Liver (tissue), 10 donors: ENCODE measurements at places on chromosomes 2 and 18.

- no peak for DNase-seq
These were observed 3.7 kb downstream of the HDAC4 start for GRCh38 chr2:239396881-239397681.

DNA sequence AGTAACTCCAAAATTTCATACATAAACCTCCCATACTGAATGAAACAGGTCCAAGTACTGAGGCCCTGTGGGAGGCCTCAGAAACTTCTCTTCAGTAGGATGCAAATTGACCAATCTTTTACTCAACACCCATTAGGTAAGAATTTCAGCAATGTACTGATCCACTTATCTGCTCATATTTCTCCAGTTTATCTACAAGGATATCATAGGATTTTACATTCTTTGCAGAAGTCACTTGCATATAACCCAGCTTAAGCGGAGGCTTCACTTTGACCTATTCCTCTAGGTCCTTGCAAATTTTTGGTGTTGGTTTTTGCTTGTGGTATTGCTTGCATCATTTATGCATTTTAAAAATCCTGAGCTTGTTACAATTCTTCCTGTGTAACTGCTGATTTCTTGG lies 28.8 kb upstream of the SLC3A1 start:
- DNase-seq = no peak

GRCh38 chr2:29596584-29596983 lies 324.8 kb downstream of the ALK start:
- no peak for DNase-seq

- no peak for DNase-seq
These were observed 55.7 kb downstream of the SCN2A start for GRCh38 chr2:165294912-165295311.

DNA sequence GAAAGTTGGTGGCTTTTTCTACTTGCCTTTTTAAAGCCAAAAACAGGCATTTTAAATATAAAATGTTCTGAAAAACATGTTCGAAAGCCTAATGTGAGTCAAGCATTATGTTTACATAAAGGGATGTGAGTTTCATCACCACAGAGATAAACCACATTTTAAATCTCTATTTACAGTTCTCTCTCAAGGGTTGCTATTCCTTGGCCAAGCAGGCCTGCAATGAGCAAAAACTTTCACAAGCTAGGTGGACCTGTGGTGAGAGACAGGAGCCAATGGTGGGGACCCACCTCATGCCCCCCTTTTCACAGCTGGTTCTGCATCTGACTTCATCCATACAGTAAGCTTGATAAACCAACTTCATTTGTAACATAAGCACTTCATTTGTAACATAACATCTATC lies 65.1 kb downstream of the CUL3 start:
- DNase-seq = no peak

GRCh38 chr2:65403529-65403915 lies 28.9 kb downstream of the SPRED2 start:
- DNase-seq = no peak

GRCh38 chr18:39025531-39025930 lies 1459.9 kb upstream of the CELF4 start:
- DNase-seq = no peak

DNA sequence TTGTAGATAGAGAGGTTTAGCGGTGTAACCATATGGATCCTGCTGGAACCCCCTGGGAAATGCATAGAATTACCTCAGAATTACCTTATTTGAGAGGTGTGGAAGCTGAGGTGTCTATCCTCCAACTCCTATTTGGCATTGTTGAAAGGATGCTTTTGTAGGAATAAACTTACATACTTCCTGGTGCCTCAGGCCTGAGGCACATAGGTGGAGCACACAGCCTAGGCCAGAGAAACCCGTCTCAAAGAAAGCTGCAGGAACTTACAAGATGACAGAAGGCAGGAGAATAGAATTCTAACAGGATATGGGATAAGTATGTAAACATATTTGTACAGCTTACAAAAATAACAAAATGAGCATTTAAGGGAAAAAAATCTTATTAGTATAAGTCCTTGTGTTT lies 1507.2 kb upstream of the ZEB2 start:
- DNase-seq = no peak

GRCh38 chr2:132780651-132781050 lies 110.6 kb upstream of the LYPD1 start:
- DNase-seq = no peak

- no peak for DNase-seq
These were observed 86.5 kb downstream of the HAUS1 start for GRCh38 chr18:46190667-46191066.

- no peak for DNase-seq
These were observed at the start of gene KCNF1 for GRCh38 chr2:10911291-10912075. Gene KCNF1 (plus strand): TSS chr2:10911934. CDS start chr2:10912427, 493 bp downstream.

GRCh38 chr2:150023044-150023443 lies 435.5 kb upstream of the MMADHC start:
- DNase-seq = no peak

DNA sequence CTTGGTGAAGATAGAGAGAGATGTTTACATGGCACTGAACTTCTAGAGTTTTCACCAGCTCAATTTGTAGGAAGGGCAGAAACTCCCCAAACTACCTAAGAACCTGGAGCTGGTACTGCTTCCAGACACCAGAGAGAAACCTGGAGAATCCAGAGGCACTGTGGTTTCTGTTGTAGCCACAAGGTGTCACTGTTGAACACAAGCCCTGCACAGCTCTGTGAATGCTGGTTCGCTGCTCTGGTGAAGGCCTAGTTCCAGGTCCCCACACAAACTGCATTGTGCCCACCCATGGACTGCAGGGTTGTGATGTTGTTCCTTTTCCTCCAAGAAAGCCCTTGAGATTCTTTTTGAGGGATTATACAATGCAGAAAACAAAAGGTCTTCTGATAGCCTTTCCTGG lies 150.5 kb upstream of the HS6ST1 start:
- DNase-seq = peak; percentile 29
